ENCODE measurements at places on chromosomes 2 and 18.

DNA sequence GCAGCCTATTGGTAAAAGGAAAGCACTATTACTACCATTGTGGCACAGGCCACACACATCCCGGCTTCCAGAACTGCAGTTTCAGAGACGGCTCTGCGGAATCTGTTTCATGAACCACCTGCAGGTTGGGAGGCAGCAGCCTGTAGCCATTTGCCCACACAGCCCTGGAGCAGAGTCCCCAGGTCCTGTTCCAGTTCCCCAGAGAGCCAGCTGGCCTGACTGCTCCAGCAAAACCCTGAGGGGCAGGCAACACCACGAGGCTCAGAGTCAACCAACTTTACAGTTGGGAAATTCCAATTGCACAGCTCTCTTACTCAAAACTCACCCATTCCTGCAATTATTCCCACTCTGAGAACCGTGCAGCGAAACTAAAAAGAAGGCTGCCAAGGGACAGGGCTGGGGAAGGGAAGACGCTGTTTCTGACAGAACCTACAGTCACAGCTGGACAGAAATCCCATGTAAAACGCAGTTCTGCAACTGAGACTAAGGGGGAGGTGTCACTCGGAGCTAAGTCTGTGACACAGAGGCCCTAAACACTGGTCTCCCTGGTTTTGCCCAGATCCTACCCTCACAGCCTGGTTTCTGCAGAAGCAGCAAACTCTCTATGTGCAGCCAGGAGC is 219.4 kb downstream of the TMEM163 start:
- DNase-seq, result no peak

DNA sequence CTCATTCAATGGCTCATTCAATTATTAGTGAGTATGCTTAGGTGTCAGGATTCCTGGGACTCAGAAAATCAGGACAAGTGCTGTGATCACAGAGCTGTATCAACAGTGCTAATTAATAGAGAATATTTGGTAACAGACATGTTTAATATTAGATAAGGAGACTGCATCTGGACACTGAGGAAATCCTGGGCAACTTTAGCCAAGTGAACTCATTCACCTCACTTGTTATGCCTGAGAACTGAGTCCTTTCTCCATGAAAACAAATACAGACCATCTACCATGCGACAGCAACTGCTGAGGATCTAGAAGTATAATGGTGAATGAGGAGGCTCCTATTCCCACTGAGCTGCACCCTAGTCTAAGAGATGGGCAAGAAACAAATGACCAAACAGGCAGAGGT is 23.1 kb upstream of the ATP8B1 start:
- no peak for DNase-seq

GRCh38 chr2:1723397-1724042 is 20.8 kb downstream of the PXDN start:
- no peak for DNase-seq

DNA sequence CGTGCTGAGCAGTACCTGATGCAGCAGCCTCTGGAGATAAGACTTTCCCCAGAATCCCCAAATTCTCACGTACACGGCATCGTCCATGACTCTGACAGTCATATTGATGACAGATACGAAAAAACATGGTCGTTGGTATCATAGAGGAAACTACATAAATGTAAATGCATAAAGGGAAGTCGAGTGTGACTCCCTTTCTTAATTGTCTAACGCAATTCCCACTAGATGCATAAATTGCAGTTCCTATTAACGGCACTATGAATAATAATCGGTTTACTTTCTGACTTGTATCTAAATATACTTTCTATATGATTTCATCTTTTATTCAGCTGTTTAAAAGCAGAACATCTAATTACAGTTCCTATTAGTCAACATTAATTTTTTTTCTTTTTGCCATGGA is 322.6 kb upstream of the REV1 start:
- DNase-seq, result no peak

DNA sequence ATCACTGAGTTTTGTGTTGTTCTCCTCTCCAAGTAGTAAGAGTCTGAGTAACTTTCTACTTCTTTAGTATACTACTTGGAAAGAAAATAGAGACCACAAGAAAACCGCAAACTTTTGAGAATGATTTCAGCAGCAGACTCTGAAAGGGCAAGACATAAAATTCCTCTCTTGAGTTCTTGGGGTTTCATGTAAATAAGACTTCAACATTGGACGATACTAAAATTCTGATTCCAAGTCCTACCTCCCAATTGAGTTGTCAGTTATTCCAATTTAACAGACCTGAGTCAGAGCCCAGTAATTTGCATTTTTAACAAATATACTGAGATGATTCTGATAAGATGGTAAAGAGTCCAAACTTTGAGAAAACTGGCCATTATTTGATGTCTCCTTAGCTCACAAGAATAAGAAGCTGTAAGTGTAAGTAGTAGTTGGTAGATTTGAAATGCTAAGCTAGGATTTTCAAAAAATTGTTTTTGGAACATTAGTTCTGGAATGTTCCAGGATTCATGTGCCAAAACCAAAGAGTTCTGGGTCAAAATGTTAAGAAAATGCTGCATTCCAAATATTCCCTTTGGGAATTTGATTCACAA is 261.6 kb upstream of the SPOPL start:
- no peak for DNase-seq

- DNase-seq, result no peak
These were observed 382.5 kb downstream of the ERBB4 start for GRCh38 chr2:212156088-212156487.

DNA sequence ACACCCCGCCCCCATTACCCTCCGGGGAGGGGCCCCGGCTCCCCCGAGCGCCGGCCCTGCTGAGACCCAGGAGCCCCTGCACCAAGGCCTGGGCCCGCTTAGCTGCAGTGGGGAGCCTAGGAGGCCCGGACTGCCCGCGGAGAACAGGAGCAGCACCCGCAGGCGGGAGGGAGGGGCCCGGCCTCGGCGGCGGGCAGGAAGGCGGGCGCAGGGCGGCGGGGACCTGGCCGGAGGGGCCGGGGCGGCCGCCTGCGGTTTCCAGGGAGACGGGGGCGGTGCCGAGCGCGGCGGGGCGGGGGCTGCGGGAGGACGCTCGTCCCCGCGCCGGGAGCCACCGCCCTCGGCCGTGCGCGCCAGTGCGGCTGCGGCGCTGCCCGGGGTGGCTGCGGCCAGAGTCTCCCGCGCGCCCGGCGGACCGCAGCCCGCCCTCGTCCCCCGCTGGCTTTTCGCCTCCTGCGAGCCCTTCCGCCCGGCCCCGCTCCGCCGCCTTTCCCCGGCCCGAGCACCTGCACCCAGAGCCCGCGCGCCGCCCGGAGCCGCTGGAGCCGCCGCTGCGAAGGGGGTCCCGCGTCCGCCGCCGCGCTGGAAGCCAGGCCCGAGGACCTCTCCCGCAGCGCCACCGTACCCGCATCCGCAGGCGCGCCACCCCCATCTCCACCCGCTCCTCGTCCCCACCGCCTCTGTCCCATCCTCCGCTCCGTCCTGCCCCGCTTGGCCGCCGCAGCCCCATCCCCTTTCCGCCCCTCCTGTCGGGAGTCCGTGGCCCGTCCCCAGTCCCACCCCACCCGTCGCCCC is 17.2 kb downstream of the GPC1 start:
- no peak for DNase-seq

- DNase-seq, result no peak
These were observed 40.6 kb upstream of the CCNYL1 start for GRCh38 chr2:207670887-207671286.

- DNase-seq, result no peak
These were observed 142.7 kb downstream of the SCG2 start for GRCh38 chr2:223459328-223459939.

DNA sequence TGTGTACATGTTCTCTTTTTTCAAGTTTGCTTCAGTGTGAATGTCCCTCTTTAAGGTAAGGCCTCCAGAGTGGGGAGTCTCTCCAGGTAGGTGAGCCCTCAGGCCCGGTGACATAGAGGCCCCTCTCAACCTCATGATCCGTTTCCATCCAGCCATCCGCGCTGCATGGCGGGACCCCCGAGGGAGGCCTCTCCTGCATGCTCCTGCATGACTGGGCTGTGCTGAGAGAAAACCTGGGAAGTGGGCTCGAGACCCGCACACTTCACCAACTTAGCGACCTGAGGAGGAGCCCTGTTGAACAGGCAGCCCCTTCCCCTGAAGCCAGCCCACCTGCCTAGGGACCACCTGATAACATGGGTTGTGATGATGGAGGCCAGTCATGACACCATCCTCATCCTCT is 131.3 kb upstream of the EPAS1 start:
- DNase-seq, result no peak

DNA sequence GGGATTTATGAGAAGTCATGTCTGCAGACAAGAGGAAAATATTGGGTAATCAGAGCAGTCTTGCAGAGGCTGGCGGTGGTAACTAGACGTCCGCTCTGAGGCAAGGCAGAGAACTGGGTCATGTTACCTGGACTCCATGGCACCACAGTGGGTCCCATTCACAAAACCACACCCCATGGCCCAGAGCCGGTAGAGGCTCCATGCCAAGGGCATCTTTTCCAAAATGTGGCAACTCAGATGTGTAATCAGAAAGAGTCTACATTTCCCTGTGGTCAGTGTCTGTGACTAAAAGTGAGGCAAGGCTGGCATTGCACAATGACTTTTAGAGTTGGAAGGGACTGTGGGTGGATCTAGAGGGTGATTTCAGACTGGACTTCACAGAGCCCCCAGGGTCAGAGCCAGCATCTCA is 113.1 kb downstream of the MREG start:
- no peak for DNase-seq

DNA sequence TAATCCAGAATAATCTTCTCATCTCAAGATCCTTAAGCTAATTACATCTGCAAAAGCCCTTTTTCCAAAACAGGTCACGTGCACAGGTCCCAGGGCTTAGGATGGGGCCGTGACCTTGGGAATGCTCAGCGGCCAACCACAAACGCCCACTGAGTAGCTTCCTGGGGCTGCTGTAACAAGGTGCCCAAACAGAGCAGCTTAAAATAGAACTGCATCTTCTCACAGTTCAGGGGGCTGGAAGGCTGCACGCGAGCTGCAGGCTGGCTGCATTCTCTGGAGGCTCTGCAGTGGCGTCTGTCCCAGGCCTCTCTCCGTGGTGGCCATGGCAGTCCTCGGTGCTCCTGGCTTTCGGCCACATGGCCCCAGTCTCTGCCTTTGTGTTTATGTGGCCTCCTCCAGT is 31.9 kb downstream of the ADI1 start:
- no peak for DNase-seq

DNA sequence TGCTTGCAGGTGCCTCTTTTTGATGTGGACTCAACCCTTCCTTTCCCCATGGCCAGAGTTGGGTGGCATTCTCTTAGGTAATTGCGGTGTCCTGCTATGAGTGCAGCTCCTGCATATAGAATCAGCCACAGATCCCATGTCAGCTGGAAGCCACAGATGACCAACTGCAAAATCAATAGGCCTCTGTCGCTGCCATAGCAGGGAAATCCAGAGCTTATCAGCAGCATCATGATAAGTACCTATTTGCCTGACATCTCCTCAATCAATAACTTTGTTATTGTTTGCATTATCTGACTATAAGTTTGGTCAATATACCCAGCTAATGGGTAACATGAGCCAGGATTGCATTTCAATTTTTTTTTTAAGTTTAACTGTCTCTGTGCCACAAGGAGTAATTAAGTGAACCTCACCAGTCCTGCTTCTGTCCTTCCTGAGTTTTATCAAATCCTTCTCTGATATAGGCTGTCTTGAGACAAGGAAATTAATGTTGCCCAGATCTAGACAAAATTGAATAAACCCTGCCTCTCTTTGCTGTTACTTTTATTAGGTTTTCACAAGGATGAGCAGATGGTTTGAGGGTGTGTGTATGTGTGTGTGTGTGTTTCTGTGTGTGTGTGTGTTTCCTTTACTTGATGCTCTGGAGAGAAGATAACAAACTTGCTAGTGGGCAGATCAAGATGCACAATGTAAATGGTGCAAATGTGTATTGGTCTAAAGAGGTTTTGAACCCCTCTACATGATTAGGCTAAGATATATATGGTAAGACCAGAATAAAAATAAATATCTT is 59.6 kb upstream of the CREB1 start:
- DNase-seq, result no peak

DNA sequence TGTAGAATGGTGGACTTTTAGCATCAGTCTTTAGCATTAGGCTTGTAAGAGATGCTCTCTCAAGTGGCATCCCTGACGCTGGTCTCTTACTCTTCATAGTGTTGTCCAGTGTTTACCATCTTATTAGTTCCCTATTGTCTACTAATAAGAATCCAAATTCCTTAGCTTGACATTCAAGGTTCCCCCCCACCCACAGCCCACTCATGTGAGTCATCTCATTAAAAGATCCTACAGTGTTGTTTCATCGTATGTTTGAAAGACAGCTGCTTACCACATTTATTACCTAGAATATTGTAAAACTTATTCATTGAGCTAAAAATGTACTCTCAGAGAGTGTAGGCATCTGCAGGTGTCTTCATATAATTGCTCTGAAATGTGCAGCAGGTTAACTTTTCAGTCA is 28.5 kb downstream of the EIF5B start:
- DNase-seq, result no peak

DNA sequence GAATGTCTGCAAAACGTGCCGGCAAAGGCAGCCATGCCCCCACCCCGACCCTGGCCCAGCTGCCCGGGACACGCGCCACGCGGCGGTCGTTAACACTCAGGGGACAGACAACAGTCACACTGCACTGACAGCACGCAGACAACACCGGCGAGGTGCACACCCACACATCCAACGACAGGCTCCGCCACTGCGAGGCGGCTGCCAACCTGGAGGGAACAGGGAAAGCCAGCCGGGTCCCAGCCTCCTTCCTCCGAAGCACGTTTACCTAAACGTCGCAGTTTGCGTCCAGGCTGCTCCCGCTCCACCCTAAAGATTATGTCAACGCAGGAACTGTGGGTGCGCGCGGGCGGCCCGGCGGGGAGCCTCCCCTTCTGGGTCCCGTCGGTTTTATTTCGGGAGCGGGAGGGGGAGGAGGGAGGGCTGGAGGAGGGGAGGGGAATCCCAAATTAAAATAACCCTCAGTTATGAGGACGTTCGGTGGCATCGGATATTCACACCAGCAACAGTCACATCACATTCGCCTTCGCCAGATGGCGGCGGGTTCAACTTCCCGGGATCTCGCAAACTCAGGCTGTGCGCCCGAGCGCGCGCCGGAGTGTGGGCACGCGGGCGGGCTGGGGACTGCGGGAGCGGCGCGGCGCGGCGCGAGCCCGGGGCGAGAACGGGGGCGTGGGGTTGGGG is 644 bp downstream of the PTGR3 start:
- peak; percentile 54 for DNase-seq

- DNase-seq, result peak; percentile 40
These were observed 45.6 kb downstream of the ZNF519 start for GRCh38 chr18:14086458-14087231.

- no peak for DNase-seq
These were observed 266.6 kb downstream of the CYP26B1 start for GRCh38 chr2:71880846-71881610.

GRCh38 chr18:56469582-56469981 is 168.8 kb downstream of the TXNL1 start:
- no peak for DNase-seq

DNA sequence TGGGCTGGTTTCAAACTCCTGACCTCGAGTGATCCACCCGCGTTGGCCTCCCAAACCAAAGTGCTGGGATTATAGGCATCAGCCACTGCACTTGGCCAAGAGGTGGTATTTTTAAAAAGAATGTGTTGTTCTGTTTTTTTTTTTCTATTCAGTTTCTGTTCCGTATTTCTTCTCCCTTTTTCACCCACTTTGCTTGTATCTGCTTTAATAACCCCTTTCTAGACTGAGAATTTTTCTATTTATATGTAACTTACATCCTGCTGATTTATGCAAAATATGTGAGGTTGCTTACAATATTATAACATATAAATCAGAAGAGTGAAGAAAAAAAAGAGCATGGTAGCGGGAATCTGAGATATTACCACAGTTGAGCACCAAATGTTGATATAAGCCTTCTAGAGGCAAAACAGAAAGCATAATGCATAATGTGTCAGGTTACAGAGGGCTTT is 17.2 kb upstream of the LYPD6B start:
- DNase-seq, result no peak

- no peak for DNase-seq
These were observed 1.8 kb downstream of the ACVR1 start for GRCh38 chr2:157874348-157874747.

All from activated CD4-positive, alpha-beta T cell treated with anti-CD3 and anti-CD28 coated beads, Interleukin-2, amount 50 U/mL, for 16 hours (primary cell).